ENCODE measurements at places on chromosomes 7 and 10. TPM values are rescaled to one million over a fixed set of nuclear protein-coding genes. Genes with fewer than 3 reads are reported as not detected.

SLC16A9 gene
- 1.2 TPM for total RNA-seq

FRMPD2 gene
- total RNA-seq: 0.09 TPM

OTUD1 gene
- 4.8 TPM for total RNA-seq

STEAP1 gene
- total RNA-seq: 12.5 TPM

SLC37A3 gene
- total RNA-seq: 74.4 TPM

FEZF1 gene
- total RNA-seq: not detected

CRTAC1 gene
- total RNA-seq: under 0.01 TPM

LIPN gene
- not detected for total RNA-seq

CC2D2B gene
- total RNA-seq: 0.30 TPM

RELN gene
- total RNA-seq: under 0.01 TPM

FAM24B gene
- 2.1 TPM for total RNA-seq

CNTNAP2 gene
- 3.6 TPM for total RNA-seq

LRRC4 gene
- not detected for total RNA-seq

SYCE1 gene
- not detected for total RNA-seq

ZNF804B gene
- total RNA-seq: not detected

NKX1-2 gene
- total RNA-seq: not detected

ZDHHC4 gene
- total RNA-seq: 52.9 TPM

LGI1 gene
- not detected for total RNA-seq

NAT16 gene
- total RNA-seq: not detected

RNF32 gene
- 0.69 TPM for total RNA-seq

CYP3A7 gene
- total RNA-seq: 0.30 TPM

VIPR2 gene
- not detected for total RNA-seq

MMD2 gene
- total RNA-seq: not detected

SEMA3D gene
- 6.8 TPM for total RNA-seq

FUOM gene
- 12.8 TPM for total RNA-seq

VPS41 gene
- total RNA-seq: 82.8 TPM

CRPPA gene
- total RNA-seq: 2.7 TPM

SEMA3E gene
- 0.18 TPM for total RNA-seq

FFAR4 gene
- total RNA-seq: not detected

TUBAL3 gene
- not detected for total RNA-seq

HMX2 gene
- not detected for total RNA-seq

ASZ1 gene
- total RNA-seq: not detected

TMEM270 gene
- not detected for total RNA-seq

USP6NL gene
- total RNA-seq: 7.7 TPM

KCP gene
- total RNA-seq: 0.30 TPM

LRGUK gene
- under 0.01 TPM for total RNA-seq

MRLN gene
- not detected for total RNA-seq

SLC25A28 gene
- total RNA-seq: 14.6 TPM

MNX1 gene
- not detected for total RNA-seq
